B cell (primary cell): ENCODE measurements at places on chromosomes 2 and 18.
A peak's percentile ranks its signal among the peaks of the same experiment; 100 is the strongest.

- H3K36me3 ChIP-seq, result no peaks in the 10 kb centered on the region
- H3K27me3 ChIP-seq, result no peaks in the 10 kb centered on the region
- DNase-seq, result no peak
- peak overlapping the region; percentile 11 for H3K27ac ChIP-seq
- H3K4me3 ChIP-seq, result no peak overlapping the region
These were observed 62.9 kb upstream of the CYRIA start for GRCh38 chr2:16728351-16729136.

DNA sequence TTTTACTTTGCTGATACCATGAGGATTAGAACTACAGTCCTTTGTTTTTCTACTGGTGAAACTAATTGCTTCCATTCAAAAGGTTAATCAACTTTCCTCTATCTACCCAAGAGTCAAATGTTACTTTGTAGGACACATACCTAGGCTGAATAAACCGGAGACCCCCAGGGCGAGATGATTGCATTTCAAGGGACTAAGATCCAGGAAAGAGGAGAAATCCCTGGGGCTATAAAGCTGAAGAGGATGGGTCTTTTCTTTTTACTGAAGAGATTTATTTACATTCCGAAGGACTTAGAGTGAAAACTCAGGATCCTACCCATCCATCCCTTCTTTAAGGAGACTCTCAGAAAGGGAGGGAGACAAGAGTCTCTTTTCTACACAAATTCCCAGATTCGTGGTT, 331.9 kb downstream of the CDH19 start:
- no peak for DNase-seq

DNA sequence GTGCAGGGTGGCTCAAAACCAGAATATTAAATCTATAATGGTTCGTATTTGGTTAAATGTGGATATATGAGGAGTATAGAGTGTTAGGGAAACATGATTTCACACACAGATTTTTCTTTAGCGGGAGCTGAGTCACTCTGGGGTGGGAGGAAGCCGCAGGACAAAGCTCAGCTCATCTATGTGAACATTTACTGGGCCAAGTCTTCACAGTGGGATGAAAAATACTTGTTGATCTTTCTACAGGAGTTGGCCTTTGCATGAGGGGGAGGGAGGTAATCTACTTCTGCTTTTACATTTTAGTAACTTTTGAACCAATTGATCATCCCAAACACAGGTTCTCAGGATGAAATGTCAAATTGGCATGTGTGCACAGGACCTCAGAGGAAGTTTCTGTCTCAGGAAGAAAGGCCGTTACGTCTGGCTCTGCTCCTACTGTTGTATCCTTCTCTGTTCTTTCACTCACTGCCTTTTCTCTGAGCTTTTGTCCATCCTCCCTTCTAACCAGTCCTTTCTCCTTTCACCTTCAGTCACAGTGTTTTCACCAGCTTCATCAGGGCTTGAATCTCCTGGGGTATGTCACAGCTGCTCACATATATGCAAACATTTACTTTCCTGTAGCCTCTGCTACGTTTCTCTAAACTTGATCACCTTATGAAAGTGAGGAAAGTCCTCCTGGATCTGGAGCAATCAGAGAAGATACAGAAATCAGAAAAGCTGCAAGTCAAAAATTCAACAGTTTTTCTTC, 943.3 kb upstream of the FANCL start:
- no peaks in the 10 kb centered on the region for H3K27me3 ChIP-seq
- H3K4me1 ChIP-seq, result peaks cover 21% of the 10 kb centered on the region
- peak overlapping the region; percentile 44 for H3K27ac ChIP-seq
- peak overlapping the region; percentile 1 for H3K4me3 ChIP-seq

GRCh38 chr18:1294229-1294628, 389.6 kb downstream of the ADCYAP1 start:
- no peaks in the 10 kb centered on the region for H3K36me3 ChIP-seq
- no peak overlapping the region for H3K27ac ChIP-seq
- H3K27me3 ChIP-seq, result no peaks in the 10 kb centered on the region
- no peak overlapping the region for H3K4me3 ChIP-seq
- no peak for DNase-seq

DNA sequence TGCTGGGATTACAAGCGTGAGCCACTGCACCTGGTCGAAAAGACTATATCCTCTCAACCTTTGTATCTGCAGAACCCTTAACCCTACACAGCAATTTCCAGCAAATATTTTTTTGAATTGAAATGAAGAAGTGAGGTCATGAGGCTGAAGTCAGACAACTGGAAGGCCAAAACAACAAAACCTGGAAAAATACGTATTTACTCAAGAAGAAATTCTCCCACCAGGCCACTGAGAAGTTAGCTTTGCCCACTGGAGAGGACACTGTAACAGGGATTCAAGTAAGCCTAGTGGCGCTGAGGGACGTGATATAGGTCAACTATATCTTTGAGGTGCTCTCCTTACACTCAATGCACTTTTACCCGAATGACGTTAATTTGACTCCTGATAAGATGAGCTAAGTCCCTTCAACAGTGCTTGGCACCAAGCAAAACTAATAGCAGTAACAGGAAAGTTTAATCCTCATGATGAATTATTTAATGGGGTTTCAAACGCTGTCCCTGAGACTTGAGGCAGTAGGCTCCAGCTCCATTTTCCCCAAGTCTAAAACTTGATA, 1.9 kb downstream of the HDLBP start:
- no peaks in the 10 kb centered on the region for H3K27me3 ChIP-seq
- H3K4me3 ChIP-seq, result no peak overlapping the region
- H3K27ac ChIP-seq, result no peak overlapping the region
- no peak for DNase-seq
- no peaks in the 10 kb centered on the region for H3K36me3 ChIP-seq
- peaks cover 58% of the 10 kb centered on the region for H3K4me1 ChIP-seq

DNA sequence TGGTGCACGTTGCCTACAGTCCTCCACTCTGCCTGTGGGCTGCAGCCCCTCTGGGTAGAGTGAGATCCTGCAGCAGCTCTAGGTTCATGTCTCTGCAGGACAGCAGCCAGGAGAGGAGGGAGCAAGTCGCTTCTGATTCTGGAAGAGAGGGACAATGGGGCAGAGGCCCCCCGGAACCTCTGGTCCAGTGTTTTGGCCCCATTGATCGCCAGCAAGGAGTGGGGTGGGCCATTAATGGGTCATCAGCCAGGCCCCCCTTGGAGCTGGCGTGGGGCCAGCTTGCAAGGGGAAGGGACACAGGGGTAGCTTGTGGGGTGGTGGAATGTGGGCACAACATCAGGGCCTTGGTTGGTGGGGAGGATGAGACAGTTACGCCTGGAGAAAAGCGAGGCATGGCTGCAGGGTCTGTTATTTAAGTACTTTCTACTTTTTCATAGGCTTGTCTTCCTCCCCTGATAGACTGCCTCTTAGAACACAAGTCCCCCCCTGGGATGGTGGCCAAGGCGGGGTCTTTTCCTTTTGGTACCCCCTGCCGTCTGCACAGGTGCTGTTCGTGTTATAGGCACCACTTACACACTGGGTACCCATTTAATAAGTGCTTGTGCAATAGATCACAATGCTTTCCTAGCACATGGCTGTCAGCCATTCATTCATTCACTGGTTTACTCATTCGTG, 44.6 kb downstream of the INHBB start:
- H3K4me1 ChIP-seq, result no peaks in the 10 kb centered on the region
- DNase-seq, result no peak
- H3K27me3 ChIP-seq, result no peaks in the 10 kb centered on the region
- H3K36me3 ChIP-seq, result no peaks in the 10 kb centered on the region

GRCh38 chr18:59650266-59650820, 46.9 kb downstream of the CCBE1 start:
- no peaks in the 10 kb centered on the region for H3K4me1 ChIP-seq
- no peak for DNase-seq
- no peaks in the 10 kb centered on the region for H3K36me3 ChIP-seq
- no peak overlapping the region for H3K27ac ChIP-seq

GRCh38 chr2:224884188-224884587, 158.1 kb downstream of the DOCK10 start:
- H3K27me3 ChIP-seq, result no peaks in the 10 kb centered on the region
- DNase-seq, result no peak
- peaks cover 1% of the 10 kb centered on the region for H3K36me3 ChIP-seq
- no peak overlapping the region for H3K4me3 ChIP-seq

- H3K36me3 ChIP-seq, result no peaks in the 10 kb centered on the region
- no peak overlapping the region for H3K27ac ChIP-seq
- no peaks in the 10 kb centered on the region for H3K27me3 ChIP-seq
- H3K4me1 ChIP-seq, result no peaks in the 10 kb centered on the region
- H3K4me3 ChIP-seq, result no peak overlapping the region
These were observed 86.1 kb upstream of the CTAGE1 start for GRCh38 chr18:22503803-22504202.

GRCh38 chr2:44242904-44243303, 32.4 kb upstream of the SLC3A1 start:
- H3K27me3 ChIP-seq, result no peaks in the 10 kb centered on the region
- no peaks in the 10 kb centered on the region for H3K36me3 ChIP-seq
- H3K27ac ChIP-seq, result no peak overlapping the region
- no peak for DNase-seq
- H3K4me1 ChIP-seq, result peaks cover 5% of the 10 kb centered on the region

GRCh38 chr2:82993609-82994008, 1465.5 kb downstream of the SUCLG1 start:
- DNase-seq, result no peak
- H3K36me3 ChIP-seq, result no peaks in the 10 kb centered on the region
- no peaks in the 10 kb centered on the region for H3K4me1 ChIP-seq
- H3K4me3 ChIP-seq, result no peak overlapping the region
- H3K27me3 ChIP-seq, result no peaks in the 10 kb centered on the region
- H3K27ac ChIP-seq, result no peak overlapping the region

GRCh38 chr2:204109681-204110080, 173.1 kb downstream of the ICOS start:
- no peak overlapping the region for H3K27ac ChIP-seq
- H3K36me3 ChIP-seq, result no peaks in the 10 kb centered on the region
- H3K27me3 ChIP-seq, result no peaks in the 10 kb centered on the region
- H3K4me1 ChIP-seq, result peaks cover 11% of the 10 kb centered on the region
- no peak for DNase-seq
- no peak overlapping the region for H3K4me3 ChIP-seq

DNA sequence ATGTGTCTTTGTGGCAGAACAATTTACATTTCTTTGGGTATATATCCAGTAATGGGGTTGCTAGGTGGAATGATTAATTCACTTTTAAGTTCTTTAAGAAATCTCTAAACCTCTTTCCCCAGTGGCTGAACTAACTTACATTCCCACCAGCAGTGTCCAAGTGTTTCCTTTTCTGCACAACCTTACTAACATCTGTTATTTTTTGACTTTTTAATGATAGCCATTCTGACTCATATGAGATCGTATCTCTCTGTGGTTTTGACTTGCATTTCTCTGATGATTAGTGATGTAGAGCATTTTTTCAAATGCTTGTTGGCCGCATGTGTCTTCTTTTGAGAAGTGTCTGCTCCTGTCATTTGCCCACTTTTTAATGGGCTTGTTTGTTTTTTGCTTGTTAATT, 43.1 kb upstream of the PTH2R start:
- no peak for DNase-seq
- no peaks in the 10 kb centered on the region for H3K27me3 ChIP-seq
- peaks cover 8% of the 10 kb centered on the region for H3K36me3 ChIP-seq
- peaks cover 8% of the 10 kb centered on the region for H3K4me1 ChIP-seq
- H3K4me3 ChIP-seq, result no peak overlapping the region

- no peaks in the 10 kb centered on the region for H3K27me3 ChIP-seq
- no peak overlapping the region for H3K27ac ChIP-seq
- no peaks in the 10 kb centered on the region for H3K36me3 ChIP-seq
- no peak overlapping the region for H3K4me3 ChIP-seq
- DNase-seq, result no peak
These were observed 103.9 kb upstream of the HS6ST1 start for GRCh38 chr2:128422571-128422970.

DNA sequence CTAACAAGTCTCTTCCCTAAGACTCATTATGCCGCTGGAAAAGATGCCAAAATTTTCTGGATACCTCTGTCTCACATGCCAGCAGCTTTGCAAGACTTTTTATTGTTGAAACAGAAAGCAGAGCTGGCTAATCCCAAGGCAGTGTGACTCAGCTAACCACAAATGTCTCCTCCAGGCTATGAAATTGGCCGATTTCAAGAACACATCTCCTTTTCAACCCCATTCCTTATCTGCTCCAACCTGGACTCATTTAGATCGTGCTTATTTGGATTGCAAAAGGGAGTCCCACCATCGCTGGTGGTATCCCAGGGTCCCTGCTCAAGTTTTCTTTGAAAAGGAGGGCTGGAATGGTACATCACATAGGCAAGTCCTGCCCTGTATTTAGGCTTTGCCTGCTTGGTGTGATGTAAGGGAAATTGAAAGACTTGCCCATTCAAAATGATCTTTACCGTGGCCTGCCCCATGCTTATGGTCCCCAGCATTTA, 26.3 kb downstream of the DHRS9 start:
- peaks cover 18% of the 10 kb centered on the region for H3K4me1 ChIP-seq
- no peak overlapping the region for H3K27ac ChIP-seq
- DNase-seq, result no peak
- no peak overlapping the region for H3K4me3 ChIP-seq

DNA sequence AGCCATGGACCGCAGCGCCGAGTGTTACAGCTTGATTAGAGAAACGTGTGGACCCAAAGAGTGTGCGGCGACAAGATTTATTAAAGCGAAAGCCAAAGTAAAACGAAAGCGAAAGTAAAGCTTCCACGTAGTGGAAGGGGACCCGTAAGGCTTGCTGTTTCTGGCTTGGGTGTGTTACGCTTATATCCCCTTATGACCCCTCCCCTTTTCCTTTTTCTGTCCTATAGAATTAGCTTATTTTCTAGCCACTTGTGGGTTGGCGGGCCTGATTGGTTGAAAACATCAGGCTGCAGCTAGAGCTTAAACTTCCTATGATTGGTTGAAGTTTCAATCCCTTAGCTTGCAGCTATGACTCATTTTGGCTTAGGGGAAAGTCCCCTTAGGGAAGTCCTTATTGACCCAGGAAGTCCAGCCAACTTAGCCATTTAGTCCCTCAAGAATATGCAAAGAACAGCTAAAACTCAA, 969.7 kb downstream of the DCDC2C start:
- H3K4me1 ChIP-seq, result no peaks in the 10 kb centered on the region
- H3K27ac ChIP-seq, result no peak overlapping the region
- no peaks in the 10 kb centered on the region for H3K36me3 ChIP-seq
- DNase-seq, result no peak

DNA sequence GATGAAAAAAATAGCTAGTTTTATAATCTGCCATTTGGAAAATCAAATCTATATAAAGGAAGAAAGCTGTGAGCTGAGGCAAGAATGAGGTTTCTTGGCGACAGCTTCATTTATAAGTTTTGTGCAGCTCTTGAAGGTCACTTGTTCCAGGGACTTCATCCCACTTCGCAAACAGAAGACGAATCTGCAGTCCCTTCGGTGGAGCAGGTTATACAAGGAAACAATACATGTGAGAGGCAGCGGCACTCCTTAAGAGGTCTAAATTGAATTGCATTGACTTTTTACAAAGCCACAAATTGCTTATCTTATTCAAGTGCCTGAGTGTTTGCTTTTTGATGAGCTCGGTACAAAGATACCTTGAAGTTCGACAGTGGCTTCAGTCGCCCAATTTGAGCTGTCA, 72.2 kb downstream of the C1QL2 start:
- no peak for DNase-seq
- H3K4me3 ChIP-seq, result no peak overlapping the region
- no peaks in the 10 kb centered on the region for H3K27me3 ChIP-seq
- no peaks in the 10 kb centered on the region for H3K4me1 ChIP-seq
- H3K36me3 ChIP-seq, result no peaks in the 10 kb centered on the region

- H3K27ac ChIP-seq, result peak overlapping the region; percentile 87
- peak overlapping the region; percentile 87 for H3K4me3 ChIP-seq
- peak; percentile 81 for DNase-seq
- peaks cover 26% of the 10 kb centered on the region for H3K4me1 ChIP-seq
These were observed 105.6 kb upstream of the CD302 start for GRCh38 chr2:159903443-159904126.

GRCh38 chr2:122389694-122390093, 634.2 kb downstream of the TSN start:
- DNase-seq, result no peak
- no peaks in the 10 kb centered on the region for H3K27me3 ChIP-seq
- H3K4me1 ChIP-seq, result no peaks in the 10 kb centered on the region
- no peak overlapping the region for H3K4me3 ChIP-seq
- H3K36me3 ChIP-seq, result no peaks in the 10 kb centered on the region
